ENCODE measurements at places on chromosomes 16 and 17. TPM values are rescaled to one million over a fixed set of nuclear protein-coding genes. Genes with fewer than 3 reads are reported as not detected.

GRCh38 chr16:11498683-11499082 is 88.0 kb downstream of the LITAF start:
- DNase-seq = no peak
- no peak overlapping the region for H3K27ac ChIP-seq
- no peaks in the 10 kb centered on the region for H3K36me3 ChIP-seq

- H3K27ac ChIP-seq = peak within 1 kb of the TSS; percentile 76
- peaks cover 12% of the 10 kb centered on the region for H3K36me3 ChIP-seq
- peak within 1 kb of the TSS; percentile 95 for H3K4me3 ChIP-seq
- peaks cover 72% of the 10 kb centered on the region for H3K4me1 ChIP-seq
Measured at GRCh38 chr17:74748529-74749278, at the start of gene NHERF1. TSS of gene NHERF1 (plus strand) at chr17:74748628. CDS start at chr17:74748847, 219 bp downstream.

DNA sequence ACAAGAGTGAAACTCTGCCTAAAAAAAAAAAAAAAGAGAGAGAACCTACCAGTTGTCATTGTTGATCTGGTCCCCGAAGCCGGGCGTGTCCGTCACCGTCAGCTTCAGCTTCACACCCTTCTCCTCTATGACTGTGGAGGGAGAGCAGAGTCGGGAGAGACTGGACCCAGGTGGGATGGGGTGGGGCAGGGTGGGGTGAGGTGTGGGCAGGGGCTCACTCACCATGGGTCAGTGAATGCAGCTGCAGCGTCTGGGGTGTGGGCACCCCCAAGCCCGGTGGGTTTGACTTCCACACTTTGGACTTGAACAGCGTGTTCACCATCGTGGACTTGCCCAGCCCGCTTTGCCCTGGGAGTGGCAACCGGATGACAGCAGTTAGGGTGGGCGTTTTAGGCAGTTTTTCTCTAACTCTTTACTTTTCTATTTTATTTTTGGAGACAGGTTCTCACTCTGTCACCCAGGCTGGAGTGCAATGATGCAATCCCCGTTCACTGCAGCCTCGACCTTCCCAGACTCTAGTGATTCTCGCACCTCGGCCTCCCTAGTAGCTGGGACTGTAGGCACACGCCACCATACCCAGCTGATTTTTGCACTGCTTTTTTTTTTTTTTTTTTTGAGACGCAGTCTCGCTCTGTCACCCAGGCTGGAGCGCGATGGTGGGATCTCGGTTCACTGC is 2.2 kb downstream of the SEPTIN12 start:
- no peaks in the 10 kb centered on the region for H3K27me3 ChIP-seq
- DNase-seq = no peak
- H3K4me1 ChIP-seq = no peaks in the 10 kb centered on the region
- H3K36me3 ChIP-seq = no peaks in the 10 kb centered on the region
- no peak overlapping the region for H3K27ac ChIP-seq

DNA sequence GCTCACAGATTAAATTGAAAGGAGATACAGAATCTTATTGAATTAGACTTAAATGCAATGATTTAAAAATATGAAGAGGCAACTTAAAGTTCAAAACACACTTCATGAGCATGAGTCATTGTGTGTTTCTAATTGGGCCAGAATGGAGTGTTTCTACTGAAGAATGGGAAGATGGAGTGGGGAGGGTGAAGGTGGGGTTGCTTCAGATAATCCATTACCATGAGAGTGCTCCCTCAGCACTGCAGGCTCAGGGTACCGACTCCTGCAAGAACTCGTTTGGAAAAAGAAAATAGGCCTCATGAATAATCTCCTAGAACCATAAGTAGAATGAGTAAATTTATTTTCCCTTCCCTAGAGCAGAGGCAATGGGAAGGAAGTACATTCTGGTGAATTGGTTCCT is 372.8 kb downstream of the TOX3 start:
- no peak overlapping the region for H3K27ac ChIP-seq
- H3K4me3 ChIP-seq = no peak overlapping the region
- no peak for DNase-seq
- H3K4me1 ChIP-seq = no peaks in the 10 kb centered on the region

DNA sequence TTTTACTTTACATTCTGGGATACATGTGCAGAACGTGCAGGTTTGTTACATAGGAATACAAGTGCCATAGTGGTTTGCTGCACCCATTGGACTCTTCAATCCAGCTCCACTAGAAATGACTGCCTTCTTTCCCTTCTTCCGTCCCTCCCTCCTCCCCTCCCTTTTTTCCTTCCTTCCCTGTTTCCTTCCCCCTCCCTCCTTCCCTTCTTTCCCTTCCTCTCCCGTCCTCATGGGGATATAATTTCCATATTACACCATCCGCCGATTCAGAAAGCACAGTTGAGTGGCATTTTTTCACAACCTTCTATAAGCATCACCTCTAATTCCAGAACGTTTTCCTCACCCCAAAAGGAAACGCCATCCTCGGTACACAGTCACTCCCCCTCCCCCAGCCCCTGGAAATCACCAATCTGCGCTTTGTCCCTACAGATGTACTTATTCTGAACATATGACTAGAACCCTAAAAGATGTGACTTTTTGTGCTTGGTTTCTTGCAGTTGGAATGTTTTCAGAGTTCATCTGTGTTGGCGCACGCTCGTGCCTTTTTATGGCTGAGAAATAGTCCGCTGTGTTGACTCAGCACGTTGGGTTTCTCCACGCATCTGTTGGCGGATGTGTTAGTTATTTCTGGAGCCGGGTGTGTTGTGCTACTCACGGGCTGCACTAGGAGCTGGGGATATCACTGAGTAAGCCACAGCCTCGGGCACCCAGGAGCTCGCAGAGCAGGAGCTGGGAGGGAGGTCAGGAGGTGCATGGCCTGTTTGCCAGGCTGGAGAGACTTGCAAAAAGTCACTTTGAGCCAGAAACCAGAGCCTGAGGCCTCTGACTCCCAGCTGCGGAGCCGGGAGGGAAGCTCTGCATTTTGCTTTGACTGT is 336.4 kb downstream of the SEC14L1 start:
- H3K27ac ChIP-seq = no peak overlapping the region
- peak; percentile 26 for DNase-seq
- H3K27me3 ChIP-seq = no peaks in the 10 kb centered on the region
- H3K4me3 ChIP-seq = no peak overlapping the region
- peaks cover 86% of the 10 kb centered on the region for H3K4me1 ChIP-seq

GRCh38 chr16:23871924-23872323 is 36.1 kb downstream of the PRKCB start:
- H3K27ac ChIP-seq = no peak overlapping the region
- H3K27me3 ChIP-seq = no peaks in the 10 kb centered on the region
- H3K36me3 ChIP-seq = no peaks in the 10 kb centered on the region
- no peak overlapping the region for H3K4me3 ChIP-seq
- H3K4me1 ChIP-seq = peaks cover 42% of the 10 kb centered on the region
- no peak for DNase-seq

DNA sequence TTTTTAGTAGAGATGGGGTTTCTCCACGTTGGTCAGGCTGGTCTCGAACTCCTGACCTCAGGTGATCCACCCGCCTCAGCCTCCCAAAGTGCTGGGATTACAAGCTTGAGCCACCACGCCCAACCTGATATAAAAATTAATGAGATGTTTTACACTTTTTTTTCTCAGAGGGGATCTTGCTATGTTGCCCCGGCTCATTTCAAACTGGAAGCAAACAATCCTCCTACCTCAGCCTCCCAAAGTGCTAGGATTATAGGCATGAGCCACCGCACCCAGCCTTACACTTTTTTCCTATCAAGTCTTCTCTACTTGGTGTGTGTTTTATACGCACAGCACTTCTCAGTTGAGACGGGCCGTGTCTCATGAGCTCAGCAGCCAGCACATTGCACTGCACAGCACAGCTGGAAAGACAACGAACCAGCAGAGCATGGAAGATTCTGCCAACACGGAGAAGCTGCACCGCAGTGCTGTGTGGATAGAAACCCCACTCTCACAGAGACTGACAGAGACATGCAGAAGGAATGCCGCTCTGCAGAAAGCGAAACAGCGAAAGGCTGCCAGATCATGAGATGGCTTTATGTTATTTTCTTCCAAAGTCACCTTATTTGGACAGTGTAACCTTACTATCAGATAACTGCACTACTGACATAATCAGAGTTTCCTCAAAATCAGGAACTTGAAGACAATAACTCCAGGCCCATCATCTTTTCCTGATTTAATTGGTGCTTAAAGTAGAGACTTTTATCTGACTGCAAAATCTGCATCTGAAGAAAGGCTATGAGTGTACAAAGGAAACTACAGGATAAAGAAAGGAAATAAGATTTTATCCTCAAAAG is 6.5 kb upstream of the QRICH2 start:
- no peaks in the 10 kb centered on the region for H3K4me1 ChIP-seq
- H3K27ac ChIP-seq = no peak overlapping the region

DNA sequence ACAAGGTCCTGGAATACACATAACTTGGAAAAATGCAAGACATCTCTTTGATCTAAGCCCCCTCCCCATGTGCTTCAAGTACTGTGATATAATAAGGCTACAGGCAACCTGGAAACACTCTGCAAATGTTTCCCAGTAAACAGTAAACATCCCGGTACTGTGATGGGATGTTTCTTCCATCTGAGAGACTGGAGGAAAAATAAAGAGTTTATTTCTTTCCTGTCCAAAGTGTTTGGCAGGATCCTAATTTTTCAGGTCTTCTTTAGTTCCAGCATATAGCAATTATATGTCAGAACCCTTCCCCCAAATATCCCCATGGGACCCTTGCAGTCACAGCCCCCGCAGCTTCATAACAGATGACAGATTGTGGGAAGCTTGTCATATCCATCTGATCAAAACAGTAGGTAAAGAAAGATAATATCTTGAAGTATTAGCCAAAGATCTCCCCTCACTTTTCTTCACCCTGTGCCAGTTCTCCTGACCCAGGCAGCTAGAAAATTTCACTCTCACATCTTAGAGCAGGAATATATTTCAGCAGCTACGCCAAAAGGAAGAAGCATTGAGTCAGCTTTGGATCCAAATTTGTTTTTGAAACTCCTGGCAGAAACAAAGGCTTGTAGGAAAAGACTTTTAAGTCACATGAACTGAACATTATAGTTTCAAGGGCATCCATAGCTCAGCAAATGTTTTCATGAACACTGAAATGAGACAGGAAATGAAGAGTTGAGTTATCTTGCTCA is 141.3 kb downstream of the HS3ST3A1 start:
- H3K4me3 ChIP-seq = no peak overlapping the region
- no peak overlapping the region for H3K27ac ChIP-seq
- no peaks in the 10 kb centered on the region for H3K36me3 ChIP-seq
- H3K4me1 ChIP-seq = no peaks in the 10 kb centered on the region
- no peaks in the 10 kb centered on the region for H3K27me3 ChIP-seq

DNA sequence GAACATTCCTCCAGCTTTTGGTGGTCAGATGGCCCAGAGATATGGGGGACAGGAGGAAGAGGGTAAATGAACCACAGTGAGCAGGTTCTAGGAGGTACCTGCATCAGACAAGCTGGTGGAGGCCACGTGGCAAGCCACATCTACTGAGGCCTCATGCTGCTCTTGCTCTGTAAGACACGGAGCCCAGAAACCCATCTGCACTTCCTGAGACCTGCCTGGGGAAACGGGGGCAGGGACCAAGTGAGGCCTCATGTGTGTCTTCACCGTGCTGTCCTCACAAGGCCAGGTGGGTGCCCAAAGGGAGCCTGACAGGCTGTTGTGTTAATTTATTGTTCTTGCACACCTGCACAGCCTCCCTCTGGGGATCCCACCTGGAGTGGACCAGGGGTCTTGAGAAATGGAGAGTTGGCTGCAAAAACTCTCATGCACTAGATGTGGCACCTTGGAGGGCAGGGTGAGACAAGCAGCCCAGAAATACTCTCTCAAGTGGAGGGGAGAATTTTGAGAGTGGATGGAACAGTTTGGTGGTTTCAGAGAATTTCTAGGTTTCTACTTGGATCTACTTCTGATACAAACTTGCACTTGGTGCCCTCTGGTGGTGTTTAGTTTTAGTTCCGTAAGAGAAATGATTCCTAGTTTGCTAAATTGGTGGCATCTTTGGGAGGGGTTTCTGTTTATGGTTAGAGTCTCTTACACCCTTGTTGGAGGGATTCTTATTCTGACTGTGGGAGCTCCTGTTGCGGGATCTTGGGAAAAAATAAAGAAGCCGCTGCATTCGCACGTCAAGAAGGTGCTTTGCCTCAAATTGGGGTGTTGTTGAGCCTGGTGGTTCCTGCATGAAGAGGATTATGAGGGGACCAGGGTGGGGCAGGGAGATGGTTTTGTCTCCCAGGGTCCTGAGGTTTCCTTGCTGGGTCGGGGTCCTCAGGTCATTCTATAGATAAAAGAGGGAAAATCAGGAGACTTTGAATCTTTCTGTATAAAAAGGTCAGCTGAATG is 47.5 kb downstream of the SLC6A2 start:
- no peak overlapping the region for H3K27ac ChIP-seq
- no peak for DNase-seq
- no peaks in the 10 kb centered on the region for H3K36me3 ChIP-seq
- H3K4me3 ChIP-seq = no peak overlapping the region
- H3K27me3 ChIP-seq = no peaks in the 10 kb centered on the region

- peaks cover 3% of the 10 kb centered on the region for H3K27me3 ChIP-seq
- H3K4me1 ChIP-seq = no peaks in the 10 kb centered on the region
- no peaks in the 10 kb centered on the region for H3K36me3 ChIP-seq
- no peak overlapping the region for H3K27ac ChIP-seq
- no peak for DNase-seq
Measured at GRCh38 chr17:31758646-31759045, 100.4 kb downstream of the COPRS start.

- no peak overlapping the region for H3K4me3 ChIP-seq
- H3K27ac ChIP-seq = no peak overlapping the region
- H3K36me3 ChIP-seq = no peaks in the 10 kb centered on the region
- peaks cover 76% of the 10 kb centered on the region for H3K27me3 ChIP-seq
- peaks cover 37% of the 10 kb centered on the region for H3K4me1 ChIP-seq
Measured at GRCh38 chr17:79810130-79811010, 13.5 kb upstream of the CBX8 start.

GRCh38 chr16:75011634-75012307 is 12.9 kb downstream of the ZNRF1 start:
- H3K27me3 ChIP-seq = no peaks in the 10 kb centered on the region
- peaks cover 11% of the 10 kb centered on the region for H3K4me1 ChIP-seq
- H3K4me3 ChIP-seq = no peak overlapping the region
- peak overlapping the region; percentile 27 for H3K27ac ChIP-seq
- no peak for DNase-seq
- H3K36me3 ChIP-seq = no peaks in the 10 kb centered on the region

The KRTAP2-3 gene
- total RNA-seq = not detected

The CMTM1 gene
- 8.2 TPM for total RNA-seq

The FADS6 gene
- not detected for total RNA-seq

The CPD gene
- total RNA-seq = 26.7 TPM

The AOC2 gene
- total RNA-seq = 2.7 TPM

The GCSH gene
- total RNA-seq = 23.4 TPM

Data from CD8-positive, alpha-beta memory T cell (primary cell).